RPMI7951 (cell line): ENCODE measurements at places on chromosomes 12 and 14. TPM values are rescaled to one million over a fixed set of nuclear protein-coding genes. Genes with fewer than 3 reads are reported as not detected.

HOXC5 gene
- 0.78 and 2.0 TPM in 2 replicates for total RNA-seq

DNA sequence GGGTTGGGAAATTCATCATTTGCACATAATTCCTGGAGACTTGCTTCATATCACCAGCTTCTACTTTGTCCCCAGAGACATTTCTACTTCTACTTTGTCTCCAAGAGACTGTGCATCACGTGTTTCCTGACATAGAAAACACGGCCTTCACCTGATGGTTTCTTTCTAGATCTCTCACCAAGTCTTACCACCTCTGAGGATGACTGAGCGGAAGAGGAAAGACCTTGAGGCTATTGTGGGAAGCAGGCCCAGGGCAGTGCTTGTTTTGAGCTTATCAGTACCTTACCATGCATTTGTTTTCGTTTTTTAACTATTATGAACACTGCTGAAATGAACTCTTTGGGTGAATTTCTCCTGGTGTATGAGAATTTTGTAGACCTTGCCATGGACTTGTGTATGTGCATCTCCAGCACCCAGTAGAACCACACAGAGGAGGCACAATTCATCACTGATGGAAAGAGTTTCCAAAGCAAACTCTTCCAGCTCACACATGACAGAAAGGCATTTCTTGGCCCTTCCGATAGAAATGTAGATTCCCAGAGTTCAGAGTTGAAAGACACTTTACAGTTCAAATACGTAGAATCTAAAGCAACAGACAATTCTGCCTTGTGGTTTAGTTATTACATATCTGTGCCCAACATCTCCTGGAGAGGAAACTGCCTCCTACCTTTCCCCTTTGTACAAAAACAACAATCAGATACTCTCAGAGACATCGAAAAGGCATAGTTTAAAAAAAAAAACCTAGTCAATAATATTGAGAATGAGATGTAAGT, 434.7 kb downstream of the FUT8 start:
- no peak for DNase-seq

WSCD2 gene
- total RNA-seq, result not detected in 2 replicates

- DNase-seq, result no peak
Measured at GRCh38 chr14:74693191-74693590, 19.7 kb downstream of the AREL1 start.

CMTM5 gene
- 0.49 and 0.60 TPM in 2 replicates for total RNA-seq

- DNase-seq, result no peak
Measured at GRCh38 chr12:65953631-65954030, 129.3 kb downstream of the HMGA2 start.

DNA sequence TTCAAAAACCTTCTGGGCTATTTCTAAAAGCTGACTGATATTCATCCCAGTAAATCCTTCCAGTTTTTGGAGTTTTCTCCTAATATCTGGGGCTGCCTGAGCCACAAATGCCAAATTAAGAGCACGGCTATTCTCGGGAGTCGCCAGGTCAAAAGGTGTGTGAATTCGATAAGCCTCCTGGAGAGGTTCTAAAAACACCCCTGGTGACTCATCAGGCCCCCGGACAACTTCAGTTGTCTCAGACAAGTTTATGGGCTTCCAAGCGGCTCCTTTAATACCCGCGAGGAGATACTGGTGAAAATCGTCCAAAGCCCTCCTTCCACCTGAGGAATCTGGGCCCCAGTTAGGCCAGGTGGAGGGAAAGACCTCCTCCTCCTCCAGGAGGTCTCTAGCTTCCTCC, 677.1 kb downstream of the TMEM121 start:
- no peak for DNase-seq

GRCh38 chr14:102565959-102566358, 26.5 kb upstream of the RCOR1 start:
- no peak for DNase-seq

GRCh38 chr12:116434155-116435011, 124.8 kb upstream of the MAP1LC3B2 start:
- DNase-seq, result peak; percentile 93

DNA sequence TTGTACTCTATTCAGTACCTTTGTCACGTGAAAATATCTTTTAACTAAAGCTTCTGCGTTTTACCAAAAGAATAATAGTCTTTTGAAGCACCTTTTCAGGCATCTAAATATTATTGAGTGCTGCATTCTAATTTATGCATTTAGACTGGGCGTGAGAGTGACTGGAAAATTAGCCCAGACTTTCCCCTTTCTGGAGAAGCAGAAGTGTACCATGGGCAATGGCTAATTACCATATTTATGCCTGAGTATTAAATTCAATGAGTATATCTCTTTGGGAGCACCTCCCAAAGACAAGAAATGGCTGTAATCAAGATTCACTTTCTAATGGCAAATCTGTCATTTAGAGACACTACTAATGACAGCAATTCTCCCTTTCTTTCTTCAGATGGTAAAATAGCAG, 174.9 kb downstream of the LRRK2 start:
- DNase-seq, result no peak

- peak; percentile 76 for DNase-seq
Measured at GRCh38 chr12:59041241-59042121, 121.2 kb upstream of the LRIG3 start.

DNA sequence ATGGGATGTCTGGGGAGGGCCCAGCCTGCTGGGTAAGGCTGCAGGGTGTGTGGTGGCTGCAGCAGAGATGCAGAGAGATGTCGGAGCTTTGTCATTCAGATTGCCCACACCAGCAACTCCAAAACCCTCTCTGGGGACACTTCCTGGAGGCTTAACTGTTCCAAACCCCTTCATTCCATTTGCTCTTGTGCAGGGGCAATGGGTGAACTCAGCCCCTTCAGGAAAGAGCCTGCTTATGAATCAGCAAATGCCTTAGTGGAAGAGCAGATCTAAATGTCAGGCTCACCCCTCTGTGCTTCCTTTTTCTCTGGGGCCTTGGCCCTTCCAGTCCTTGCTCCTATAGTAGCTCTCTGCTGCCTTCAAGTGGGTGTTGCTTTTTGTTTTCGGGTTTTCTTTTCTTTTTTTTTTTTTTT, 36.7 kb upstream of the GPATCH2L start:
- DNase-seq, result no peak

GRCh38 chr12:2960996-2961616, 1.9 kb downstream of the TEAD4 start:
- DNase-seq, result no peak

- no peak for DNase-seq
Measured at GRCh38 chr14:76910371-76910890, 84.2 kb downstream of the LRRC74A start.

DNA sequence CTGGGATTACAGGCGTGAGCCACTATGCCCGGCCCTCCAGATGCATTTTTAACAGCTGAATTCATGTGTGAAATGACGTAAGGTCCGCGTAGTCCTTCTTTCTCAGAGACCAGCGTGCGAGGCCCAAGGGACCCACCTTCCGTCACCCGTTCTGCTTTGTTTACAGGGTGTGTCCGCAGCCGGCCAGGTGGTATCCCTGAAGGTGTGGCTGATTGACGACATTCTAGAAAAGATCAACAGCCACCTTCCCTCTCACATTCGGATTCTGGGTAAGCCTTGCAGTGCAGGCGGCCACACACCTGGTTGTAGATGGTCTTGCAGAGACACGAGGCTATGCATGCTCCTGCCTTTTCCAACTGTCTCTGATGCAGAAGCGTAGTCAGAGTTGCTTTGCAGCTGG, 9.9 kb downstream of the PUS1 start:
- no peak for DNase-seq

GRCh38 chr12:6135071-6135470, 10.6 kb upstream of the VWF start:
- no peak for DNase-seq

DNA sequence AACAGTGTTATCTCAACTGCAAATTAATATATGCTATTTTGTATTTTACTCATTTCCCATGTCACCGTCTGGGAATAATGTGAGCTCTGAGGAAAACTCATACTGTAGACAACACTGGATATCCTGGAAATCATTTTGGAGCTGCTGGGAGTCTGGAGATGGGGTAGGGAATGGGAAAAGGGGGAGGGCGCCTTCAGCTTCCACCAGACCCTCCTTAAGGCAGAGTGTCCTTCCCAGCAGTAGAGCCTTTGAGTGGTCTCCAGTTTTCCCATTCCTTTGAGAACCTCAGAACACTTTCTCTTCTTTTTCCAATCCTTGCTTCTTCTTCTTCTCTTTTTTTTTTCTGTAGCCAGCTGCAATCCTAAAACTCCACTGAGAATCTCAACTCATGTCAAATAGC, 5.4 kb upstream of the LRIG3 start:
- DNase-seq, result no peak

DNA sequence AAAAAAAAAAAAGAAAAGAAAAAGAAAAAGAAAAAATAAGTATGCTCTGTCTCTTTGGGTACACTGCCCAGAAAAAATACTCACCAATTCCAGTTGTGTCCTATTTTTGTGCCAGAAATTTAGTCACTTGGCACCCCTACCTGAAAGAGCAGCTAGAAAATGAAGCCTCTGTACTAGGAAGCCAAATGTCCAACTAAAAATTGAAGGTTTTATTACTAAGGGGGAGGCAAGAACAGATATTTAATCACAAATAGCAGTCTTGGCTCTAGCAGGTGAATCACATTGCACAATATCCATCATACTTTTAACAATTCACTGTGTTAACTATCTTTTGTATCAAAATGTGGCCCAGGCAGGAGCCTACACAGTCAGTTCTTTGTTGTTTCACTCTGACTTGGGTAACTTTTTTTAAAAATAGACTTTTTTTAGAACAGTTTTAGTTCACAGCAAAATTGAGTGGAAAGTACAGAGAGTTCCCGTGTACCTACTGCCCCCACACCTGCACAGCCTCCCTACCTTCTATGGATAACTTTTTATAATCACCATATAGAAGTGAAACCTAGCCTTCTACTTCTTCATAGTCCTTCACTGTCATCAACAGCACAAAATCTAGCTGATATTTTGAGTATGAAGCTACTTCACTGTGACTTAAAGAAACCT, 87.1 kb upstream of the ATF7IP start:
- DNase-seq, result no peak

- DNase-seq, result no peak
Measured at GRCh38 chr14:91373591-91374254, 43.9 kb downstream of the CCDC88C start.

MAPKAPK5 gene
- total RNA-seq, result 25.2 and 26.8 TPM in 2 replicates

DNA sequence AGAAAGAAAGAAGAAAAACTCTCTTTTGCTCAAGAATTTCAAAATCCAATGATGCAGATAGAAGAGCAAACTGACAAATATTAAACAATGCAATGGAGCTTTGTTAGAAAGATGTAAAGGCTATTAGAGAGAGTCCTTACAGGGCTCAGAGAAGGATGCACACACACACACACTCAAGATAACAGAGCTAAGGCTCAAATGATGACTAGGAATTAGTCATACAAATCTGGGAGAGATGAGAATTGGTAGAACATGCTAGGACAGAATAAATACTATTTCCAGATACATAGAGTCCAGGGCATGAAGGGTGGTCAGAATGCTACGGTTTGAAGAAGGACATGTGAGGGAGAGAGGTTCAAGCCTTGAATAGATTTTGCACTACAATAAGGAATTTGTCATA, 650.1 kb upstream of the MDGA2 start:
- DNase-seq, result peak; percentile 47

CLEC12A gene
- total RNA-seq, result not detected in 2 replicates

TMCC3 gene
- total RNA-seq, result 2.1 and 2.4 TPM in 2 replicates

- DNase-seq, result peak; percentile 15
Measured at GRCh38 chr12:91926848-91927247, 218.8 kb downstream of the BTG1 start.

- DNase-seq, result no peak
Measured at GRCh38 chr14:106378191-106378590, 851.8 kb downstream of the TMEM121 start.

DNA sequence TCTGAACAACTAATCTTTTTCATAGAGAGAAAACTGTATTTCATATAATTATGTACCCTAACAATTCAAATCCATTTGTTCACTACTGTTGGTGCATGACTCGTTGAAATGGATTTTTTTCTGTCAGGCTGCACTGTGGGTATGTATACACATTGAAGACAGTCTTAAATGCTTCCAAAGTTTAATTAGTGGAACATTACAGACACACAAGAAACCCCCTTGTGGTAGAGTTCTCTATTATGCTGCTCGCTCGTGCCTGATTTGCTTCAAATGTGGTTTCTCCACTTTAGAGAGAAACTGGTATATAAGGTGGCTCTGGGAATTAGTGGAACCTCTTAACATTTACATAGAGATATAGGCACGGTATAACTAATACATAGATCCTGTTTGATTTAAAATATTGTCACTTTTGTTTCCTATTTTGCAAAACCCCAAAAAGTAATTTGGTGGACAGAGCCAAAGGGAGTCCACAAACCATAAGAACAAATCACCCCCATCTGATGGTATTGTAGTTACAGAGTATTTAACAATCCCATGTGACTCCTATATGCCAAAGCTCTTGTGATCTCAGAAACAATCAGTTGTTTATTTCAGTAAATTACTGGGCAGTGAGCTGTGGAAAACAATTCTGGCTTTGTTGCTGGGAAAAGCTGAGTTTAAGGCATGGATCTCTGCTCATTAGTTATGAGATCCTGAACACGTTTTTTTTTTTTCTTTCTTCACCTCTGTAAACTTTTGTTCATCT, 159.5 kb downstream of the BRMS1L start:
- DNase-seq, result peak; percentile 5

GPR65 gene
- total RNA-seq, result under 0.01 and 0.24 TPM in 2 replicates

DNA sequence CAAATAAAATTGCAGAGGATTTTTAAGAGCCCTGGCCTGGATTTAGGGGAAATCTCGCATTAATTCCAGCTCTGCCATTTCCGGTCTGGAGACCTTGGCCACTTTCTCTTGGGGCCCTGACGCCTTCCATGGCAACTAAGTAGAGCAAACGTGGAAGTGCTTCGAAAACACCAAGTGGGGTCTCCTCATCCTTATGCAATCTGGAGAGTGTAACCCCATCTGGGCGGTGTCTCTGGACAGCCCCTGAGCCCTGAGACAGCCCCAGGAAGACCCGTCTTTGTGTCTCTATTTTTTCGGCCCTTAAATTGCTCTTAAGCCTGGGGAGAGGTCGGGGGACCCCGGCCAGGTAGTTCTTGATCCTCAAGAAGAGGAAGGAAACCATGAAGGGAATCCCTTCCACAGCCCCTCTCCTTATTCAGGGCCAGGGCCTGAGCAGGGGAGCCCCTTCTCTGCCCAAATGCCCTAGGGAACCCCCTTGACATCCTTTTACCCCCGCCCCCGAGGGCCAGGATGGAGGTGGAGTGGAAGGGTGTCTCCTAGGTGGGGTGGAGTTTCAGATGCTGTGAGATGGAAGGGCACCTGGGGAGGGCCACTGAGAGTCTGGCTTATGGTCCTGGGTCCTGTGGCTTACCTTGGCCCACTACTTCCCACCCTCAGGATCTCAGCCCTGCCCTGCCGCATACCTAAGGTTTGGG, 17.6 kb upstream of the NR4A1 start:
- DNase-seq, result no peak

- DNase-seq, result peak; percentile 76
Measured at GRCh38 chr12:47949441-47950341, 13.7 kb upstream of the TMEM106C start.

DNA sequence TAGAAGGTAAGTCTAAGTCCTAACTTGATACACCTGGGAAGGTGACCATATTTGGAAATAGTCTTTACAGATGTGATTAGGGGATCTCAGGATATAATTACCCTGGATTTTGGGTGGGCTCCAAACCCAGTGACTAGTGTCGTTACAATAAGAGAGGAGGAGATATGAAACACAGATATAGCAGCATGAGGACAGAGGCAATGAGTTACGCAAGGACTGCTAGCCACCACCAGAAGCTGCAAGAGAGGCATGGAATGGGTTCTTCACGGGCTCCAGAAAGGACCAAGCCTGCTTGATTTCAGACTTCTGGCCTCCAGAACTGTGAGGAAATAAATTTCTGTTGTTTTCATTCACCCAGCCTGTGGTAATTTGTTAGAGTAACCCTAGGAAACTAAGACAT, 28.6 kb downstream of the FGFR1OP2 start:
- no peak for DNase-seq

GRCh38 chr14:101928415-101928841, 35.9 kb upstream of the DYNC1H1 start:
- DNase-seq, result no peak
